Stimulated activated CD8-positive, alpha-beta memory T cell treated with anti-CD3 and anti-CD28 coated beads, Interleukin-2, amount 100 ng/mL, for 1 hour (primary cell): ENCODE measurements at places on chromosomes 1 and 21.

GRCh38 chr1:18549906-18550305 lies 69.2 kb downstream of the KLHDC7A start:
- no peak for DNase-seq

GRCh38 chr1:156106624-156107488 lies 7.7 kb upstream of the LMNA start:
- no peak for DNase-seq

- no peak for DNase-seq
These were observed 375.9 kb downstream of the DSCAM start for GRCh38 chr21:40471103-40471502.

DNA sequence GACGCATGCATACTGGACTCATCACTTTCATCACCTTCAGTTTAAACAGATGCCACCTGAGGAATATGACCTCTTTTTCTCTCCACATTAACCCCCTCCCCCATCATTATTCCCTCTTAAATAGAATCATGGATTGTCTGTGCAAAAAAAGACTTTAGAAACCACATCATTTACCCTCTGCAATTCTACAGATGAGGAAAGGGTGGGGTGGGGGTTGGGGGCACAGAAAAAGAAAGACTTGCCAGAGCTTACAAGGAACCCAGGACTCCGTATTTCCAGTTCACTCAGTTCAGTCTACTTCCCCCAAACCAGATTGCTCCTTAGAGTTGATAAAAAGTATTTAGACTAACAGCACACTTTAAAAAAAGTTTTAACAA lies 26.2 kb upstream of the NFIA start:
- no peak for DNase-seq

- DNase-seq: no peak
These were observed 45.8 kb downstream of the NR5A2 start for GRCh38 chr1:200073286-200073637.

- DNase-seq: no peak
These were observed 119.2 kb downstream of the GALNT2 start for GRCh38 chr1:230186003-230186863.

- DNase-seq: no peak
These were observed 58.3 kb upstream of the FASLG start for GRCh38 chr1:172600615-172601014.

DNA sequence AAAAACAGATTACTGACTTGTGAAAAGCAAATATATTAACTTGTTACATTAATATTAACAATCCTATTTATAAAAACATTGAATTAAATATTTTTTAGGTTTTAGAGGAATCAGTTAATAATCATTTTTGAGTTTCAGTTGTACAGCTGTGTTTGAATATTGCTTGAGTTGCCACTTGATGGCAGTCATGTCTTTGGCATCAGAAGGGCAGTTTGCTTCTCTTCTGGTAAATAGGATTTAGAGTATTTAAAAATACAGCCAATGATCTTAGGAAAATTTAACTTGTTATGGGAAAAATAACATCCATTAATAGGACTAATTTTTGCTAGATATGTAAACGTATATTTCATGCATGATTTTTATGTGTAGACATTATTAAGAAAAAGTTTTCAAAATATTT lies 234.1 kb downstream of the NCAM2 start:
- DNase-seq: no peak

GRCh38 chr1:28983509-28984310 lies 69.3 kb downstream of the EPB41 start:
- DNase-seq: no peak

DNA sequence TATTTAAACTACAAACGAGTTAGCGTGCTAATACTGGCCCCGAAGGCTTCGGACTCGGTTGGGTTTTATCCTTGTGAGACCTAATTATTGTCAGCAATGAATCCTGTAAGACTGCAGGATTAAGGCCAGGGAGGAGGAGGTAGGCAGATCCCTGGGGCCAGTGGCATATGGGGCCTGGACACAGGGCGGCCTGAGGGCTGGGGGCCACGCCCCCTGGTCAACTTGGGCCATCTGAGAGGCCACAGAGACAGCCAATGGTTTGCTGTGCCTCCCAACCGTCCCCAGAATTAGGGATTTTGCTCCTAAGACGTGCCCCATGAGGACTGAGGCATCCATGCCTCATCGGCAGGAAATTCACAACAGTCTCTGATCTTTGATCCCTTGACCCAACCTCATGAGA lies 31.1 kb upstream of the DISP3 start:
- DNase-seq: no peak

DNA sequence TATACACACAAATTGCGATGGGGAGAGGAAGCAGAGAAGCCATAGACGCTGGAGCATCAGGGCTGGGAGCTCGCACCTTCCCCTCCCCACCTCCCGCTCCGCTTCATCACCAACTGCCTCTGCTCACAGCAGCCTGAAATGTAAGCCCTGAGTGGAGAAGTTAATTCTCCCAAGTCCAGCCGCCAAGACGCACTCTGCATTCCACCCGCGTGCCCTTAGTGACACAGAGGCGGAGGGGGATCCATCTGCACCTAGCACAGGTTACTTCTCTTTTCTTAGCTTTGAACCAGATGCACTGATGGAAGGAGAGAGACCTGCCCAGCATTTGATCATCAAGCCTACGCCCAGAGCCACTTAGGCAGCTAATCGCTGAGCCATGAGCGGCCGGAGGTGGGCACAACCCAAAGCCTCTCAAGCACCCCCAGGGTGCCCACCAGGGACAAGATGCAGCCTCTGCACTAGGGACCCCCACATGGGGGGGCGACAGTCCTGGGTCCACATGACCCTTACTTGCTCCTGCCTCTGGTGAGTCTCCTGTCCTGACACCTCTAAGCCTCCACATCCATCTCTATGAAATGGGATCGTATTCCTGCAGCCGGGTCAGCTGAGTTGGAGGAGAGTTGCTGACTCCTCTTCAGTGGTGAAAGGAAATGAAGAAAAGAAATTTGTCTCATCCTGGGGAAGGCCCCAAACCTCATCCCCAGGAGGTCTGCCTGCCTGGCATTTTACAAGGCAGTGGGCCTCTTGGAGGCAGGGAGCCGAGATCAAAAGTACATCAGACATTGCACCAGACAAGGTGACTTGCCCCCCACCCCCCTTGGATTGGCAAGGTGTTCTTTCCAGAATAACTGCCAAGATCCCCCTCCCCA lies 316.2 kb downstream of the MATN1 start:
- no peak for DNase-seq

- no peak for DNase-seq
These were observed 1234.4 kb downstream of the KCNT2 start for GRCh38 chr1:195373856-195374255.

DNA sequence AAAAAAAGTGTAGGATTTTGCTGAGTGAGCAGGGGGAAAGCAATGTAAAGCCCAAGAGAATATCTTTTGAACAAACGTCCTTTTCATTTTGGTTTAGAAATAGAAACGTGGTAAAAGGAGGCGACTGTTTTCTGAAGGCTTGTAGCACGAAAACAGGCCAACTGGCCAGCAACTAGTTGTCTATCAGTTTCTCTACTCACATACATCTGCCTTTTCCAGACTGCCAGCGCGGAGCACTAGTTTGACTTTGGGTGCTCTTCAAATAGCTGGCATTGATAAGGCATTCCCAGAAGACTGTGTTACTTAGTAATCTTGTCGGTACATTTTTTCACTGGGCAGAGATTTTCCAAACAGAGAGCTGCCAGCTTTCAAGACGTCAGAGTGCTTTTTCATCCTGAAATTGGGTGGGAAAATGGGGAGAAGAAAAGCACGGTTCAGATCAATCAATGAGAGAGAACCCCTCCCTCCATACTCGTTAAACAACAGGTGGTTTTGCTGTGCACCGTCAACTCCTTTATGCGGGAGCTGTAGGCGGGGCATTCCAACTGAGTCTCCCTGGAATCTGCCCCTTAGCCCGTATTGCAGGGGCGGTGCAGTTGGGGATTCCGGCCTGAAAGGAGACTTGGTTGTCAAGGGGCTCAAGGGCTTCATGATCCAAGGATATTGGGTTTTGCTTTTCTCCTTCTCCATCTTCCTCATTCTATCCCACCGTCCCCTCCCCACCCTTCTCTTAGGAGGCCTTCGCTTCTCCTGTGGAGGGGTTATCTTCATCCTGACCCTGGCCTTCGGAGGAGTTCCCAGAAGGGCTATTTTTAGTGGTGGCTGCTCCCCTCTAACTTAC lies 884 bp upstream of the LRRC8C start:
- DNase-seq: no peak

GRCh38 chr1:22789356-22789994 lies 78.8 kb downstream of the EPHB2 start:
- DNase-seq: no peak

- DNase-seq: no peak
These were observed 86.0 kb downstream of the PRRX1 start for GRCh38 chr1:170749959-170750358.

DNA sequence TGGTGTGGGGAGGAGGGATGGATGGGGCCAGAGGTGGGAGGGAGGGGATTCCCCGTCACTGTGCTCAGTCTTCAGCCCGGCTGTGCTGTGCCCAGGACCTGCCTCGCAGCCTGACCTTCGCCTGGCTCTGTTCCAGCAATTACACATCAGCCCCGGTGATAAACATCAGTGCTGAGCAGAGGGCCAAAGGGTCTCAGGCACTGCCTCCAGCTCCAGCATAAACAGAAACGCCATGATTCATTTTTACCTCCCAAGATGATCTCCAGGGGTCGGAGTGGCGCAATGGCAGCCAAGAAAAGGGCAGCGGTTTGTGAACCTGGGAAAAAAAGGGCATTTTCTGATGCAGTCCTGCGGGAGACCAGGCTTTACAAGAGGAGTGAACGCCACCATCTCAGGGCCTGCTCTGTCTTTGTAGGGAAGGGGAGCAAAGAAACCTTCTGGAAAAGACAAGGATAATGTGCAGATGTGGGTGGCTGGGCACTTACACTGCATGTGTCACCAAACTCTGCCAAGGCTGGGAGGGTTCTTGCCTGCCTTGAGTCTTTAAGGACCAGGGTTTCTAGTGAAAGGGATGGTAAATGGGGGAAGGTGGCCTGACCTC lies 28.1 kb downstream of the SHISA4 start:
- DNase-seq: no peak

GRCh38 chr1:97743129-97743528 lies 177.7 kb downstream of the DPYD start:
- no peak for DNase-seq

- no peak for DNase-seq
These were observed 948 bp downstream of the SEMA4A start for GRCh38 chr1:156154317-156154749.

- DNase-seq: peak; percentile 47
These were observed 50.4 kb downstream of the TENT5C start for GRCh38 chr1:117656202-117656641.

DNA sequence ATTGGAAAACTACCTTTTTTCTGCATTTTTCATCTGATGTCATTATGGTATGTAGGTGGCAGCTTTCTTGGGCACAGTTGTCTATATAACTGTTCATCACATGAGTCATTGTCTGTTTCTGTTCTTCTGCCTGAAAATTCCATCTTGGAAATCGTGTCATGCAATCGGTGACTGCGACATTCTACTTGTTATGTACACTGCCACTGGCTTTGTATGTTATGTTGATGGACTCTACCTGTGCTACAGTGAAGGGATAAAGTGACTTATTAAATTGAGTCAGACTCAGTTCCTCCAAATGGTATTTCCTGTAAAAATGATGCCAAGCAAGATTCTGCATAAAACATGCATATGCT lies 8.6 kb downstream of the SMAP2 start:
- no peak for DNase-seq

DNA sequence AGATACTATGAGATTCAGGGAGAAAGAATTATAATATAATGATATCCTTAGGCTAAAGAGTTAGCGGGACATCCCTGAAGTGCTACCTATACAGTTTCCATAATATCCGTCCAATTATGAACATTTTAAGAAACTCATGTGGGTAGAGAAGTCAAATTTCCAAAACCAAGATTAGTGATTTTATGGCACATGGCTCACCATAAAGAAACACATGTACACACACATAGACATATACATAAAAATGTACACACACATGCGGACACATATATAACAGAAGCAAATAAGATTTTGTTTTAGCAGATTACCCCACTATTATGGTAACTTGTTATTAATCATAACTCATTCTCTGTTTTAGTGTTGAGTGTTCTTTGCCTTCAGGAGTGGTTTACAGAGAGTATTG lies 566.7 kb upstream of the NEGR1 start:
- no peak for DNase-seq

GRCh38 chr1:25833158-25833557 lies 13.4 kb downstream of the MTFR1L start:
- no peak for DNase-seq

- DNase-seq: no peak
These were observed 39.2 kb upstream of the CTTNBP2NL start for GRCh38 chr1:112356765-112357164.

DNA sequence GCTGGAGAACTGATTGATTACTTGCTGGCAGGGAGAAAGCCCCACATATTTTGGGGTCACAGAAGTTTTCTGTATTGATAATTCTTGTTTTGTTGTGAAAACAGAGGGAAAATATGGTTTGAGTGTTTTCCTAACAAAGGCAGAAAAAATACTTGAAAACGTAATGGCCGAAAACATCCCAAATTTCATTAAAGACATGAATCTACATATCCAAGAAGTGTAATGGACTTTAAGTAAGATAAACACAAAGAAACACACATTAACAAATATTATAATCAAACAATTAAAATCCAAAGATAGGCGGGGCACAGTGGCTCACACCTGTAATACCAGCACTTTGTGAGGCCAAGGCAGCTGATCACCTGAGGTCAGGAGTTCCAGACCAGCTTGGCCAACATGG lies 39.6 kb downstream of the SHCBP1L start:
- DNase-seq: no peak

GRCh38 chr1:210104103-210104502 lies 128.5 kb upstream of the SERTAD4 start:
- no peak for DNase-seq

DNA sequence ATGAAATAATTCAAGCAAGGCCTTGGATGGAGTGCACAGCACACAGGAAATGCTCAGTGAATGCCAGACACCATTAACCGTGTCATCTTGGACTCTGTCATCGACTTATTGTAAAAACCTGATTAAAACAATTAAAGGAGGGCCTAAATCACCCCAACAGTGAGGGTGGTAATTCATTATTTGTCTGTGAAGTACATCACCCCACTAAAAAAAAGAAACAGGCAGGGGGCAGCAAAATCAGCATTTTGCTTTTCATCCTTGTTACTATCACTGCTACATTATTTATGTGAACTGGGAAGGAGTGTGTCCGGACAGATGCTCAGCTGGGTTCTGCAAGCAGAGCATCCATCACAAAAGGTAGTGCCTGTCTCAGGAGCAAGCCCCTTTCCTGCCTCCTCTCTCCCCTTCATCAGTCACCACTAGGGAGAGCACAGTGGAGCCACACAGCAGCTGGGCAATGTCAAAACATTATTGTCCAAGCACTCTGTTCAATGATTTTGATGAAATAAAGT lies 98.5 kb downstream of the RERE start:
- no peak for DNase-seq

DNA sequence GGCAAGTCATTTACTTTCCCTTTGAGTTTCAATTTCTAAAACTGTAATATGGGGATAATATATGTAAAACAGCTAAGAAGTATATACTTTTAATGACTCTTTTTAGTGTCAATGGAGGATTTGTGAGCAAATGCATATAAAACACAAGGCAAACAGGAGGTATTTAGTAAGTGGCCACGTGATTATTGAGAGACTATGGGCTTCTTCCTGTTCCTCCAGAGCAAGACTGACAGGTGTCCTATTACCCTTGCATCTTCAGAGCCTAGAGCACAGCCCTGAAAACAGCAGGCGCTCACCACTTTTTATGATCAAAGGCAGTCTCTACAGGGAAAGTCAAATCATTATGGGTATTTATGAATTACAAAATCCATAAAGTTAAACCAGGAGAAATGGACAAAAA lies 941 bp upstream of the ROR1 start:
- DNase-seq: no peak

GRCh38 chr1:175919001-175919400 lies 175.6 kb upstream of the TNR start:
- DNase-seq: no peak
